ENCODE measurements at places on chromosomes 1 and 21. TPM values are rescaled to one million over a fixed set of nuclear protein-coding genes. Genes with fewer than 3 reads are reported as not detected.
A peak's percentile ranks its signal among the peaks of the same experiment; 100 is the strongest.

Gene LMOD1
- total RNA-seq: 80.5 TPM

Gene RNPEP
- total RNA-seq: 42.1 TPM

Gene KCNJ6
- total RNA-seq: 4.2 TPM

Gene NEK7
- 62.7 TPM for total RNA-seq

Gene TMEM61
- total RNA-seq: not detected

Gene RGS7
- 4.5 TPM for total RNA-seq

Gene HTR1D
- total RNA-seq: 3.7 TPM

Gene MANEAL
- total RNA-seq: 4.2 TPM

Gene FAAP20
- total RNA-seq: 76.1 TPM

DNA sequence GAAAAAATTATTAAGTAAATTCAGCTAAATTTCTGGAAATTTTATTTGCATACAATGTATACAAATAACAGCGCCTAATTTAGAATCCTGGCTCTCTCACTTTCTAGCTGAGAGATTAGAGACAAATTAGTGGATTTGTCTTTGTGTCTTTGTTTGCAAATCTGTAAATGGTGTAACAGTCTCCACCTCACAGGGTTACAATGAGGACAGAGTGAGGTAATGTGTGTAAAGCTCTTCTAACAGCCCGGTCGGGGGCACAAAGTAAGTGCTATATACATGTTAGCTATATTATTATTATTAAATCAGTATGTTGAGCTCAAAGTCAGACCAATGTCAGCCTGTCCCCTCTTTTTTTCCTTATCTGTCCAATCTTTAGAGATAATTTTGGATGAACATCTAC lies 5.0 kb upstream of the ADAMTSL4 start:
- DNase-seq: no peak
- no peaks in the 10 kb centered on the region for H3K36me3 ChIP-seq
- no peak overlapping the region for H3K4me3 ChIP-seq
- no peak overlapping the region for H3K27ac ChIP-seq
- peaks cover 4% of the 10 kb centered on the region for H3K4me1 ChIP-seq

GRCh38 chr1:220219136-220219442 lies 53.2 kb downstream of the RAB3GAP2 start:
- no peak overlapping the region for H3K4me3 ChIP-seq
- no peaks in the 10 kb centered on the region for H3K27me3 ChIP-seq
- peak overlapping the region; percentile 61 for H3K27ac ChIP-seq
- H3K4me1 ChIP-seq: peaks cover 10% of the 10 kb centered on the region

GRCh38 chr1:68359045-68359444 lies 90.7 kb downstream of the RPE65 start:
- H3K4me1 ChIP-seq: peaks cover 11% of the 10 kb centered on the region
- H3K4me3 ChIP-seq: no peak overlapping the region
- H3K36me3 ChIP-seq: no peaks in the 10 kb centered on the region
- no peak overlapping the region for H3K27ac ChIP-seq

- DNase-seq: peak; percentile 89
- H3K36me3 ChIP-seq: no peaks in the 10 kb centered on the region
- no peak overlapping the region for H3K27ac ChIP-seq
- no peak overlapping the region for H3K4me3 ChIP-seq
- H3K4me1 ChIP-seq: no peaks in the 10 kb centered on the region
These were observed 1.0 kb downstream of the FTCD start for GRCh38 chr21:46154155-46154954.

DNA sequence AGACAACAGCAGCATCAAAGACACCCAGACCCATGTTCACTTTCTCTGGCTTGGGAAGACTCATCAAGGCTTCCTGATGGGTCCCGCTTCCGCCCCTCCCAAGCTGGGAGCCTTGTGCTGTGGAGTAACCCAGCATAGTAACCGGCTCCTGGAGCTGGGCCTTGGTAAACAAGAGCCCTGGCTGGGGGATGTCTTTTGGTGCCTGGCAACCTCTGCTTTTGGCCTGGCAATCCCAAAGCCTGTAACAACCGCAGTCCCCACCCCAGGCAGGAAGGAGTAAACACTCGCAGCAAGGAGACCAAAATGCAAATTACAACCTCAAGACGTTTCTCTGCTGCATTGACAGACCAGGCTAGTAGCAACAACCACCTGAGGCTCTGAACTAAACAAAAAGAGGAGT lies 16.9 kb upstream of the THRAP3 start:
- H3K4me1 ChIP-seq: peaks cover 33% of the 10 kb centered on the region
- no peaks in the 10 kb centered on the region for H3K27me3 ChIP-seq
- H3K27ac ChIP-seq: peak overlapping the region; percentile 75
- H3K36me3 ChIP-seq: no peaks in the 10 kb centered on the region

DNA sequence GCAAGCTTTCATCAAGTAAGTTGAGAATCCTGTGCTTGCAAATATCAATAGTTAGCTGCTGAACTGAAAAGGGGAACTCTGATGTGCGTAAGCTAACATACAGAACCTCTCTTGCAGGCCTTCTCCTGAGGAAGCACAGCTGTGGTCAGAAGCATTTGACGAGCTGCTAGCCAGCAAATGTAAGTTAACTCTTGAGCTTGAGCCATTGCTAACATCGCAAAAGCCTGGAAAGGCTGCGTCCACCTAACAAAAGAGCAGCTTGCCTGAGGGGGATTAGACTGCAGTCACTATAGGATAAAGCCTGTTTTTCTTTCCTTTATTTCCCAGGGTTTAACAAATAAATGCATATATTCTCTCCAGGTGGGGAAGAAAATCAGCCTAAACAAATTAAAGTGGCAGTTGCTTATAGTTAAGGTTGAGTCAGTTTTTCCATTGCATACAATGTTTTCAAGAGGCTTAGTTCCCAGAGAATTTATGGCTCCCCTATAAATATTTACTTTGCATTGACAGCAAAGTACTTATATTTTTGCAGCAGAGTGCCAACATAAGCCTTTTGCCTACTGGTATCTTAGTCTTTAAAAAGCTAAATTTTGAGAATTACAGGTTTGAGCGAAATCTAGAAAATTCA lies 1.5 kb downstream of the RGS2 start:
- DNase-seq: no peak
- H3K27ac ChIP-seq: peak overlapping the region; percentile 90
- H3K36me3 ChIP-seq: peaks cover 13% of the 10 kb centered on the region

- H3K4me1 ChIP-seq: no peaks in the 10 kb centered on the region
- H3K27ac ChIP-seq: no peak overlapping the region
- DNase-seq: no peak
- no peak overlapping the region for H3K4me3 ChIP-seq
- H3K36me3 ChIP-seq: peaks cover 13% of the 10 kb centered on the region
- H3K27me3 ChIP-seq: no peaks in the 10 kb centered on the region
These were observed 172.2 kb downstream of the SDCCAG8 start for GRCh38 chr1:243428084-243428483.

GRCh38 chr1:209411491-209411929 lies 172.0 kb upstream of the CAMK1G start:
- H3K27me3 ChIP-seq: no peaks in the 10 kb centered on the region
- peaks cover 15% of the 10 kb centered on the region for H3K4me1 ChIP-seq
- DNase-seq: no peak
- H3K4me3 ChIP-seq: no peak overlapping the region
- H3K27ac ChIP-seq: peak overlapping the region; percentile 42

DNA sequence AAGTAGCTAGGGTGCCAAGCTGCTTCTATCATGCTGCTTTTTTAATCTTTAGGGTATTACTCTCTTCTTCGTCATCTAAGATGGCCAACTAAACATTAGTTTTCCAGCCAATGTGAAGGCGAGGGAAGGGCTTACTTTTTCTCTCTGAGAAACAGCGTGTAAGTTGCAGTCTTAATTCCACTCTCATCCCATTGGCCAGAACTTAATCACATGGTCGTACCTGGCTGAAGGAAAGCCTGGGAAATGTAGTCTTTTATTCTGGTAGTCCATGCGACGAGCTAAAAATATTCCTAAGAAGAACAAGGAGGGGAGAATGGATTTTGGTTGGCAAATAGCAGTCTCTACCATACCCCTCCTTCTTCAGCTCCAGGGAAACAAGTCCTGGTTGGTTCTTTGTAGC lies 21.5 kb downstream of the DNAJC6 start:
- H3K27ac ChIP-seq: no peak overlapping the region
- DNase-seq: no peak
- no peaks in the 10 kb centered on the region for H3K36me3 ChIP-seq
- peaks cover 12% of the 10 kb centered on the region for H3K4me1 ChIP-seq
- no peaks in the 10 kb centered on the region for H3K27me3 ChIP-seq
- H3K4me3 ChIP-seq: no peak overlapping the region

GRCh38 chr1:9844756-9845155 lies 21.0 kb upstream of the CLSTN1 start:
- peaks cover 16% of the 10 kb centered on the region for H3K4me1 ChIP-seq
- DNase-seq: no peak
- H3K27ac ChIP-seq: no peak overlapping the region
- H3K4me3 ChIP-seq: no peak overlapping the region
- H3K36me3 ChIP-seq: no peaks in the 10 kb centered on the region
- H3K27me3 ChIP-seq: peaks cover 2% of the 10 kb centered on the region

GRCh38 chr1:159913451-159914192 lies 11.7 kb downstream of the TAGLN2 start:
- H3K4me3 ChIP-seq: no peak overlapping the region
- DNase-seq: no peak
- peaks cover 12% of the 10 kb centered on the region for H3K36me3 ChIP-seq
- peaks cover 78% of the 10 kb centered on the region for H3K4me1 ChIP-seq

DNA sequence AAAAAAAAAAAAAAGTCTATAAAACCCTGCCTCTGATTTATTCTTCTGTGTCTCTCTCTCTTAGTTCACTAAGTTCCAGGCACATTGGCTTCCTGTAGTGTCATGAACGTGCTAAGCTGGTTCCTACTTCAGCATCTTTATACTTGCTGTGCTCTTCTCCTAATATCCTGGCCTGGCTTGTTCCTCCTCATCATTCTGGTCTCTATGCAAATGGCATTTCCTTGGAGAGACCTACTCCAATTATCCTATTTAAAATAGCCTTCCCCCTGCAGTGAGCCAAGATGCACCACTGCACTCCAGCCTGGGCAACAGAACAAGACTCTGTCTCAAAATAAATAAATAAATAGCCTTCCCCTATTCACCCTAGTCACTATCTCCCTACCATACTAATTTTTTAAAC lies 9.7 kb upstream of the CLCC1 start:
- DNase-seq: no peak
- no peak overlapping the region for H3K4me3 ChIP-seq
- H3K27me3 ChIP-seq: no peaks in the 10 kb centered on the region
- H3K36me3 ChIP-seq: peaks cover 33% of the 10 kb centered on the region
- no peak overlapping the region for H3K27ac ChIP-seq

GRCh38 chr1:87402241-87403002 lies 73.7 kb downstream of the LMO4 start:
- no peaks in the 10 kb centered on the region for H3K27me3 ChIP-seq
- H3K36me3 ChIP-seq: no peaks in the 10 kb centered on the region

- peaks cover 4% of the 10 kb centered on the region for H3K4me1 ChIP-seq
- H3K36me3 ChIP-seq: peaks cover 3% of the 10 kb centered on the region
- H3K27ac ChIP-seq: no peak overlapping the region
- DNase-seq: no peak
These were observed 38.3 kb upstream of the NRDC start for GRCh38 chr1:51916587-51917405.

DNA sequence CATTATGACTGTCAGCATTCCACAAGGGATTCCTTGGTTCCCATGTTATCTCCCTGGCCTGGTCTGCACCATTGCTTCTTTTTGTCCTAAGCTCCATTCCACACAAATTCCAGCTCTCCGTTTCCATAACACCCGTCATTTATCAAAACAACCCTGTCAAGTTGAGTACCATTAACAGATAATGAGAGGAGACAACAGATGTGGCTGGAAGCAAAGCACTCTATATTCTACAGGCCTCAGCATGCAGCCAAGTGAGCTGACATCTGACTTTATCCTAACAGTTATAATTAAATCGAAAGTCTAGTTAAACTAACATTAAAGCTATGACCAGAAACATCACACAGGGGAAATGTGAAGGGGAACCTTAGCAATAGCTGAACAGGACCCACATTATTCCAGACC lies 110.4 kb downstream of the RERE start:
- DNase-seq: no peak
- H3K27me3 ChIP-seq: no peaks in the 10 kb centered on the region
- H3K4me3 ChIP-seq: no peak overlapping the region
- peaks cover 51% of the 10 kb centered on the region for H3K4me1 ChIP-seq
- peak overlapping the region; percentile 5 for H3K27ac ChIP-seq

GRCh38 chr1:53617851-53618499 lies 121.0 kb downstream of the GLIS1 start:
- DNase-seq: peak; percentile 44
- H3K36me3 ChIP-seq: no peaks in the 10 kb centered on the region
- no peak overlapping the region for H3K4me3 ChIP-seq
- H3K4me1 ChIP-seq: peaks cover 12% of the 10 kb centered on the region

GRCh38 chr1:2107586-2108212 lies 57.5 kb downstream of the PRKCZ start:
- no peak overlapping the region for H3K4me3 ChIP-seq
- no peaks in the 10 kb centered on the region for H3K4me1 ChIP-seq
- no peaks in the 10 kb centered on the region for H3K36me3 ChIP-seq
- H3K27ac ChIP-seq: no peak overlapping the region
- DNase-seq: peak; percentile 42
- H3K27me3 ChIP-seq: peaks cover 1% of the 10 kb centered on the region

DNA sequence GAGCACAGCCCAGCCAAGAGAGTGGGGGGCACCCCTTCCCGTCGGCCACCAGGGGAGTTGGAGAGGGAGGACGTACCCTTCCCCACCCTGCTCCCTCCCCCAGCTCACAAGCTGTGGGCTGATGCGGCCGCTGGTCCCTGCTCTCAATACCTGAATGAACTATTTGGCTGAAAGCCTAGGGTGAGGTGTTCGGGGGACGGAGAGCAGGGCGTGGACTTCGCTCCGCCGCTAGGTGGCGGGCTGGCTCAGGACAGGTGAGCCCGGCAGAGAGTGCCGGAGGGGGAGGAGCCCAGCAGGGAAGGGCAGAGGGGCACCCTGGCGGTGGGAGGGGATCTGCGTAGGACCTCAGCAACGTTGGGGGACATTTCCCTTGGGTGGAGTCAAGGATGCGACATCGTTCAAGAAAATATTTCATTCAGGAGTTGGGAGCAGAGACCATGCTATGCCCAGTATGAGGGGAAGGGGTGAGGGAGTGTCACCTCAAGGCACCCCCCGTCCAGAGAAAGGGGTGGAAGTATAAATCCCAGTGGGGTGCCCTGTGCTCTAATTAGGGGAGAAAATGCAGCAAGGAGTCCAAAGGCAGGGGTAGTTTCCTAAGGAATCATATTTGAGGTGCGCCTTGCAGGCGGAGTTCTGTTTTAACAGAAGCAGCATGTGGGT lies 12.0 kb upstream of the RHBG start:
- H3K4me3 ChIP-seq: no peak overlapping the region
- H3K36me3 ChIP-seq: peaks cover 1% of the 10 kb centered on the region
- H3K4me1 ChIP-seq: peaks cover 3% of the 10 kb centered on the region
- H3K27ac ChIP-seq: no peak overlapping the region
- H3K27me3 ChIP-seq: peaks cover 44% of the 10 kb centered on the region
